ENCODE measurements at places on chromosomes 5 and 9.

DNA sequence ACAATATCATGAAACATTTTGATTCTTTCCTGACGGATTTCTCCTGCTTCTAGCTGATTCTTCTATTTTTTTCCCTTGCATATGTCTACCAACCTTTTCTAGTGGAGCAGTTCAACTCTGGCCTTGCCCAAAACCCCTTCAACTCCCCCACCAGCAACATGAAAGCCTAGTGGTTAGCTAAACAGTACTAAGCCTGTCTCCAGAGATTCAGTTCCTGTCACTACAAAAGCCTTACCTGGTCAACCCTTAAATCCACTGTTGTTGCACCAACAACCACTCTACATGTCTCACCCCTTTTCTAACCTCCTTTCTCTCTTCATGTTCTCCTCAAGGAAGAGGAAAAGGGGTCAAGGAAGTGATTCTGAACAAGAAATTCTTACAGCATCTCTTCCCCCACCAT lies 74.8 kb upstream of the PIK3R1 start:
- no peak for DNase-seq

DNA sequence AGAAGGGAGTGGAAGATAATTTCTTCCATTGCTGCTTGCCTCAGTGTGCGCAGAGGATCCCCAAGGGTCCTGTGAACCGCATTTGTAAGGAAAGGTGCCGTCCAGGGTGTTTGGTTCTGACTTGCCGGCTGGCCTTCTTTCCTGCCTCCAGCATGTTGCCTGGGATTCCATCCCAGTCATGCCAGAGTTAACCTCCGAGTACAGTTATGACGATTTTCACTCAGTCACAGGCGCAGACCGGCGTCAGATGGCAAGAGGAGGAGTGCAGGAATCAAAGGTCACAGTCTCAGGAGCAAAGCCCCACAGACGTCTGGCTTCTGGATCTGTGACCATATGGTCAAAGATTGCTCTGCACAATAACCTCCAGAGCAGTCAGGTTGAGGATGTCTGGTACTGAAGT lies 5.9 kb upstream of the GADD45G start:
- DNase-seq = no peak

DNA sequence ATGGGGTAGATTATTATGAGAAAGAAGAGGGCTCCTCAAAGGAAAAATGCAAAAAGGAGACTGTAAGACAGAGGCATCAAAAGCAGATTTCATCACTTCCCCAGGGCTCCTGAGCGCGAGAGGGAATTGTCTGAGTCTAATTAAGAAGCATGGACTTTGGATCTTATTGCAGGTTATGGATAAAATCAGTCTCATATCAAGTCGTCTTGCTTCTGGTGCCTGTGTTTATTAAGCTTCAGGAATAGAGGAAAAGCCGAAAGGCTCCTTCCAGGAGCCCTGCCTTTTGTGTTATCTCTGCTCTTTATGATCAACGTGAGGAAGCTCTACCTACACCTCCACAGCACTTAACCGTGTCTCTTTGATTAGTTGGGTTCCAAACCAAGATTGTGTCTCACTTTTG lies 25.0 kb upstream of the SEMA5A start:
- no peak for DNase-seq

GRCh38 chr5:31731016-31731415 lies 92.1 kb downstream of the PDZD2 start:
- DNase-seq = no peak

Data from Kasumi-1 (cell line).